HT1080 (cell line): ENCODE measurements at places on chromosomes 5 and 9. TPM values are rescaled to one million over a fixed set of nuclear protein-coding genes. Genes with fewer than 3 reads are reported as not detected.

PRR16 gene
- total RNA-seq: 0.77 and 2.1 TPM in 2 replicates

MYORG gene
- total RNA-seq: 3.1 and 3.5 TPM in 2 replicates

SPRY4 gene
- total RNA-seq: 16.9 and 27.9 TPM in 2 replicates

AMBP gene
- total RNA-seq: 0.30 and 0.47 TPM in 2 replicates

AQP7 gene
- total RNA-seq: not detected in 2 replicates

SYK gene
- total RNA-seq: 0.03 and 0.68 TPM in 2 replicates

EFCAB9 gene
- not detected in 2 replicates for total RNA-seq

BSPRY gene
- not detected in 2 replicates for total RNA-seq

KIF3A gene
- total RNA-seq: 2.9 and 3.6 TPM in 2 replicates

ABCA1 gene
- 6.3 and 6.4 TPM in 2 replicates for total RNA-seq

LIFR gene
- total RNA-seq: 3.0 and 4.0 TPM in 2 replicates

IL4 gene
- total RNA-seq: not detected in 2 replicates

- no peak for DNase-seq
Observed at GRCh38 chr9:7401116-7401515, 398.5 kb downstream of the DMAC1 start.

GRCh38 chr5:95784514-95785302 lies 37.8 kb downstream of the GLRX start:
- no peak for DNase-seq

DNA sequence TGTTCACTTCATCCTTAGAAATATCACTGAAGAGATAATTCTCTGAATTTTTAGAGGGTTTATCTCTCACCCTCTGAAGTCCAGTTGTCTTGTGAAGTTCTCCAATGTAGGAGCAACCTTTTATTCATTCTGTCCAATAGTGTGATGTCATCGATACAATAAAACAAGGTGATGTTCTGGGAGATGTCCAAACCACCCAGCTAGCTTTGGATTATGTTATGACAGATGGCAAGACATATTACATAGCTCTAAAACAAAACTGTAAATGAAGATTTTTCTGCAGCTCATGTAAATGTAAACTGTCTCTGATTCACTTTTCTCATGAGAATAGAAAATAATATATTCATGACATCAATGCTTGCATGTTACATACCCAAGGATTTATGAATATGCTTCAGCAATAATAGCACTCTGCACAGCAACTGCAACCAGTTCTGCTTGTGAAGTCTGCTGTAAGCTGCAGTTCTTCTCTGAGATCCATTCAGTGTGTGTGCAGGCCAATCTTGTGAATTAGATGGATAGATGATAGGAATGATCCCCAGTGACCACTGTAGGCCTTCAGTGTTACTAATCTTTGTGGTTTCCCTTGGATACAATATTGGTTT lies 172.6 kb upstream of the CDH12 start:
- no peak for DNase-seq

- peak; percentile 32 for DNase-seq
Observed at GRCh38 chr5:30607301-30607894, 586.1 kb upstream of the CDH6 start.

GRCh38 chr5:105506692-105507277 lies 1944.2 kb upstream of the NUDT12 start:
- DNase-seq: peak; percentile 4

DNA sequence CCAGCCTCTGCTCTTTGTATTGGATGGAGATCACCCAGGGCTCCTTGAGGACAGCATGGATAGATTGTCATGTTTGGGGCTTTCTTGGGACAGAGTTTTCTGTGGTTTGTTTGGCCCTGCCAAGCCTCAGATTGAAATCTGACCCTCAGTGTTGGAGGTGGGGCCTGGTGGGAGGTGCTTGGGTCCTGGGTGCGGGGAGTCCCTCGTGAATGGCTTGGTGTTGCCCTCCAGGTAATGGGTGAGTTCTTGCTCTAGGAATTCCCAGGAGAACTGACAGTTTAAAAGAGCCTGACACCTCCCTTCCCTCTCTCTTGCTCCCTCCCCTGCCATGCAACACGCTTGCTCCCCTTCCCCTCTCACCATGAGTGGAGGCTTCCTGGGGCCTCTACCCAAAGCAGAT lies 48.6 kb upstream of the OLFM1 start:
- DNase-seq: no peak

DNA sequence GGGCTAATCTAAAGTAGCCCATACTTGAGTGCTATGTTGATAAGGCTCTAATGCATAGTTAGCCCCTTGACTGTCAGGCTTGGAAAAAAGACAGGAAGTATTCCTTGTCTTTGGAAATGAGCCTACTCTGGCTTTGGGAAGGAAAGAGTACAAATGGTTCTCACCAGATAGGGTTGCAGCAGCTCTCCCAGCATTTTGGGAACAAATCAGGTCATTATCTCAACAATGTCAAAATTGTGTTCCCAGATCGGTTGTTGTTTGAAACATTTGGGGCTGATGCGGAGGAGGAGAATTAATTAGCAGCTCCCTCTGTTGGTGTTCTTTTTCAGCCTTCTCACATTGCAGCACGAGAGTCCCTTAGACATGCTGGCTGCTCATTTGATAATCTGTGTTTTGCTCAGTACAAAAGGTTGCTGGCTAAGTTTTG lies 294.7 kb upstream of the DMRT1 start:
- no peak for DNase-seq

DNA sequence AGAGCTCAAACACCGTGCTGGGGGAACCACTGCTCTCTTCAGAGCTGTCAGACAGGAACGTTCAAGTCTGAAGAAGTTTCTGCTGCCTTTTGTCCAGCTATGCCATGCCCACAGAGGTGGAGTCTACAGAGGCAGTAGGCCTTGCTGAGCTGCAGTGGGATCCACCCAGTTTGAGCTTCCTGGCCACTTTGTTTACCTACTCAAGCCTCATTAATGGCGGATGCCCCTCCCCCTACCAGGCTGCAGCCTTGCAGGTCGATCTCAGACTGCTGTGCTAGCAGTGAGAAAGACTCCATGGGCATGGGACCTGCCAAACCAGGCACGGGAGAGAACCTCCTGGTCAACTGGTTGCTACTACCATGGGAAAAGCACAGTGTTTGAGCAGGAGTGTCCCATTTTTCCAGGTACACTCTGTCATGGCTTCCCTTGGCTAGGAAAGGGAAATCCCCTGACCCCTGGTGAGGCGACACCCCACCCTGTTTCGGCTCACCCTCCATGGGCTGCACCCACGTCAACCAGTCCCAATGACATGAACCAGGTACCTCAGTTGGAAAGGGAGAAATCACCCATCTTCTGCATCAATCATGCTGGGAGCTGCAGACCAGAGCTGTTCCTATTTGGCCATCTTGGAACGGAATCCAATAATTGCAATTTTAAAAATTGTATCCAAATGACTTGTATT lies 246.9 kb upstream of the ADAMTS16 start:
- DNase-seq: no peak

DNA sequence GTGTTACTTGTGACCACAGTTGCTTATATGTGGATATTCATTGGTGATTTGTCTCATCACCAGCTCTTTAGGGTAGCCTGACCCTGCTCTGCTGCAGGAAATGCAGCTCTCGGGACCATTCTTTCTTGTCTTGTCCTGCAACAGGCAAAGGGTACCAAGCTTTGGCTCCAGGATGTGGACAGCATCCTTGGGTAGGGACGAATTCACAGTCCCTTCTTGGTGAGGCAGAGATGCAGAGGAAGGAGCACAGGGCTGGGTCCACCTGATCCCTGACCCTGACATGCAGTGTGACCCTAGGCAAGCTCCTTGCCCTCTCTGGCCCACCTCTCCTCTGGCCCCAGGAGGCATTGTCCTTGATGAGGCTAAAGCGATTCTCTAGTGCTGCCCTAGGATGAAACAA lies 37.0 kb upstream of the SYNPO start:
- DNase-seq: no peak

DNA sequence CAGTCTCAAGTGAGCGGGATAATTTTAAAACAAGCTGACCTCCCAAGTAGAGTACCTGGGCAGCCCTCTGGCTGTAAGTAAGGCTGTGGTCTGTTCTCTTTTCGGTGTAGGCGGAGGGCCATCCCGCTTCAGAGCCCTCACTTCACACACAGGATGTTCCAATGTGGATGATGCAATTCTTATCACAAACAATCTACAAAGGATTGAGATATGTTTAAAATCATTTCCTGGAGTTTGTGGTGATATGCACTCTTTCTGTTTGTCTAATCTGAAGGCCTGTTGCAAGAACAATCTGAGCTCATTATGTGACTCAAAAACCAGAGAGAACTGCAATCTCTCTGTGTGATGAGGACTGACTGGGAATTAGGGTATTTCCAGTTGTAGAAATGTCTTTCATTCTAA lies 42.5 kb downstream of the ITGA2 start:
- peak; percentile 93 for DNase-seq

- no peak for DNase-seq
Observed at GRCh38 chr9:92294297-92294676, 790 bp upstream of the IARS1 start.
